Left renal pelvis (tissue), 4 donors: ENCODE measurements at places on chromosomes 12 and 14. TPM values are rescaled to one million over a fixed set of nuclear protein-coding genes. Genes with fewer than 3 reads are reported as not detected.

DNA sequence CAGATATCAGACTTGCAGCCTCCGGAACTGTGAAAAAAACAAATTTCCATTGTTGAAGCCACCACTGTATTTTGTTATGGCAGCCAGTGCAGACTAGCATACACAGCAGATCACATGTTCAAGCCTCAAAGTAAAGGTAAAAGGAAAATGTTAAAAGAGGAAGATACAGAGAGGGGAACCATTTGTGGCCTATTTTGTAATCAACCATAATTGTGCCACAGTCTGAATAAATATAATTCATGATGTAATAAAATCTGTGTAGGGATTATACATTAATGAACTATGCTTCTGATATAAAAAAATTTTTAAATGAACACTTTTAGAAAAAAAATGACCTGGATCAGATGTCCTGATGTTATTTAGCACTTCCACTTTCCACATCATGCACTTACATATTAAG lies 79.6 kb downstream of the SLC16A7 start:
- DNase-seq, result no peak

- no peak for DNase-seq
Measured at GRCh38 chr14:88225721-88226120, 97.3 kb downstream of the KCNK10 start.

P2RX2 gene
- polyA plus RNA-seq, result 0.64 TPM

RILPL1 gene
- polyA plus RNA-seq, result 17.5 TPM

PAPLN gene
- polyA plus RNA-seq, result 17.0 TPM

MYH6 gene
- 0.27 TPM for polyA plus RNA-seq

- DNase-seq, result no peak
Measured at GRCh38 chr12:16072678-16073077, 161.5 kb downstream of the DERA start.

KCNJ8 gene
- 18.2 TPM for polyA plus RNA-seq

- no peak for DNase-seq
Measured at GRCh38 chr14:47008732-47009131, 357.2 kb upstream of the RPL10L start.

PLA2G1B gene
- polyA plus RNA-seq, result 0.59 TPM

DNA sequence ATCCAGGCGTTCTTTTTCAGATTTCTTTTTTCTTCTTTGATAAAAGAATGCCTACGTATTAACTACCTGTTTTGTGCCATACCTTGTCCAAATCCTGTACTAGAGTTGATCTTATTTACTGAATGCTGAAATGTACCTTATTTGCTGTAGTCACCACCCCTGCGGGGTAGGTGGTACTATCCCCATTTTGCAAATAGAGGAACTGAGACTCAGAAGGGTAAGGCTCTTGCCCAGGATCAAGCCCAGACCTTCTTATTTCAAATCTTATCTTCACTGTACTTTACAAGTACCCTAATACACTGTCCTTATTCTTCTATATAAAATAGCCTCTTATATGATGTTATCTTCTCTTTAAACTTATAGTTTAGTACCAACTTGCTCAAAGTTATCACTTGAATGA lies 206.5 kb downstream of the SLC41A2 start:
- DNase-seq, result no peak

DNA sequence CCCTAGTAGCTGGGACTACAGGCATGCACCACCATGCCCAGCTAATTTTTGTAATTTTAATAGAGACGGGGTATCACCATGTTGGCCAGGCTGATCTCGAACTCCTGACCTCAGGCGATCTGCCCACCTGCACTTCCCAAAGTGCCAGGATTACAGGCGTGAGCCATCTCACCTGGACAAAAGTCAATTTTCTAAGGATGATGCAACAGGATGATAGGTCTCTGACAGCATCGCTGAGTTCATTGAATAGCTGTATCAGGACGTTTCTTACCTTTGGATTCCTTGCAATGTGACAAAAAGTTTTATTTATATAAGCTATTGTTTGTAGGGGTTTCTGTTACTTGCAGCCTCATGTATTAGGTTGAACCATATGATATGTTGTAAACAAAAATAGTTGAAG lies 55.5 kb upstream of the PCED1B start:
- DNase-seq, result no peak

GRCh38 chr14:95523815-95524448 lies 7.5 kb upstream of the SYNE3 start:
- no peak for DNase-seq

GRCh38 chr14:24289649-24290280 lies 9.8 kb downstream of the DHRS1 start:
- DNase-seq, result no peak

REP15 gene
- polyA plus RNA-seq, result 3.6 TPM

DNA sequence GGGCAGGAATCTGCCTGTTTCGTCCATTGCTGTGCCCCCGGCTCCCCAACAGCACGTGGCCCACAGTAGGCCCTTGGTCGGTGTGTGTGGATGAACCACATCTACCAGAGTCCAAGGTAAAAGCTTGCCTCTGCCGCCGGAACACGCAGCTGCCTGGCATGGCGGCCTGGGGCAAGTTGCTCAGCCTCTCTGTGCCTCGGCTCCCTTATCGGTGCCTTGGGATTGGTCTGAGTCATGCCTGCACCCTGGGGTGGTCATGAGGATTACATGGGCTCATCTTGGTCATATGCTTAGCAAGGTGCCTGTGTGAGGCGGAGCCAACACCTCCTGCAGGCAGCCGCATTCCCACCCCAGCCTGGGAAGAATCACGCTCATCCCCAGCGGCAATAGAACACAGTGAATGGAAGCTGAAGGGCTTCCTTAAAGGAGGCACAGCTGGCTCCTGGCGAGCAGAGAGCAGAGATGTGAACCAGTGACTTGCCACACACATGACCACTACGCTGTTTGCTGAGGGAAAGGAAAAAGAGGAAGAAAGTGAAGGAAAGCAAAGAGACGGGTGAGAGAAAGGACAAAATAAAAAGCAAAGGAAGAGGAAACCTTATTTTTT lies 5.5 kb upstream of the SCARB1 start:
- DNase-seq, result no peak

DNA sequence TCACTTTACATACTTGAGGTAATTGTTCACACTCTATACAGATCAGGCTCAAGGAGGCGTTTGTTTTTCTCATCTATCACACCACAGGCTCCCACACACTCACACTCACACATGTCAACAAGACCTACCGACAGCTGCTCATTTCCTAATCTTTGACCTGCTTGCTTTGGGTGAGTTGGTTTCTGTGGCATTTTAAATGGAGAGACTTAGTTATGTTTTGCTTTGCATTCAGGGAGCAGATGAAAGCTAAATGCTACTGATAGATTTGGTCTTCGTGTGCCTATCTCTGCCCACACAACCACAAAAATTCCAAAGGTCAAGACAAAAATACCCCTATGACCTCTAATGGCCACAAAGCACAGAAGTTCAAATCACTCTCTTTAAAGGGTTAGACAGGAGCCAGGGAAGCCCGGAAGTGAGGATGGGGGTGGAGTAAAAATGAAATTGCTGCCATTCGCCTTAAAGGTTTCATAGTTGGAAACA lies 203.5 kb upstream of the G2E3 start:
- no peak for DNase-seq

GRCh38 chr12:25469368-25469767 lies 83.7 kb downstream of the LMNTD1 start:
- no peak for DNase-seq

DNA sequence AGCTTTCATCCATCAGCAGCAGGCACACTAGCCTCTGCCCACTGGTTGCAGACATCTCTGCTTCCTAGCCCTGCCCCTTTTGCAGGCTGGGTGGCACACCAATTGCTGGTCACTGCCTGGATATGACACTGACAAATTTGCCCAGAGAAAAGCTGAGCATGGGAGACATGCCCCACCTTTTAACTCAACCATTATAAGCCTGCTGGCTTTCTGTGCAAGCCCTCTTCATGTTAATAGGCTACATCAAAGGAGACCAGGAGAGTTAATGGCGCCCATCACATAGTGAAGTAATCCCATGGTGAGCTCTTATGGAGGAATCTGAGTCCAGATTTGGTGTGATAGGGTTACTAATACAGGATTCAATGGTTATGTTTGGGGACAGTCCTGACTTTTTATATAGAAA lies 139.2 kb downstream of the KICS2 start:
- no peak for DNase-seq

GRCh38 chr12:12807970-12808702 lies 5.0 kb upstream of the DDX47 start:
- DNase-seq, result no peak

- DNase-seq, result no peak
Measured at GRCh38 chr12:125149160-125150108, 84.2 kb downstream of the AACS start.

TAS2R30 gene
- 0.11 TPM for polyA plus RNA-seq
